ENCODE measurements at places on chromosomes 7 and 10.

DNA sequence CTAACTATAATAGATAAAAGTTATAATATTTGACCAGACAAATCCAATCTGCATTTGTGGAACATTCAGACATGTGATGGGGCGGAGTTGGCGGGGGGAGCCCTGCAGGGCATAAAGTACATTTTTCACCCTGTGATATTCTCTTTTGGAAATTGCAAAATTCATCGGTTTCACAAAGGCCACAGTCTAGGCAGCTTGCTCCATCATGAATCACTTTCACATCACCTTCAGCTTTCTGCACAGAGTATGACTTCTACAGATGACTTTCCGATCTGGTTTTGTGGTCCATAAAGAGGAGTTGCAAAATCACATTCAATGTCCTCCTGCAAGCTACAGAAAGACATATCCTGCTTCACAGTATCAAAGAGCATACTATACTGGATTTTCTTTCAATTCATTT, 51.4 kb upstream of the APBB1IP start:
- no peak for DNase-seq

DNA sequence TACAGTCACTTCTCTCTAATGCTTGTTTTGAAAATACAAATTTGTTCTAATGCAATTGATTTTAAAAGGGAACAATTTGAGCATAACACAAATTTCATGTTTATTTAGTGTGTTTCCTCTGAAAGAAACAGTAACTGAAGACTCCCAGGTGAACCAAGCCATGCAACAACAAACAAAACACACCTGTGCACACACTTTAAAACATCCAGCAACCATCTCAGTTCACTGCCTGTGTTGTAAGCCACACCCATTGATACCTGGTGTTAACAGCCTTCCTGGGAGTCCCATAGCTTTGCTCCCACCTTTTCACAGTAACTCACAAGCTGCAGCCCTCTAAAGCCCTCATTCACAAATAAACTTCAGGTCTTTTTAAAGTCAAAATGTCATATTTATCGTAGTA, 89.3 kb downstream of the DOCK4 start:
- DNase-seq: no peak

DNA sequence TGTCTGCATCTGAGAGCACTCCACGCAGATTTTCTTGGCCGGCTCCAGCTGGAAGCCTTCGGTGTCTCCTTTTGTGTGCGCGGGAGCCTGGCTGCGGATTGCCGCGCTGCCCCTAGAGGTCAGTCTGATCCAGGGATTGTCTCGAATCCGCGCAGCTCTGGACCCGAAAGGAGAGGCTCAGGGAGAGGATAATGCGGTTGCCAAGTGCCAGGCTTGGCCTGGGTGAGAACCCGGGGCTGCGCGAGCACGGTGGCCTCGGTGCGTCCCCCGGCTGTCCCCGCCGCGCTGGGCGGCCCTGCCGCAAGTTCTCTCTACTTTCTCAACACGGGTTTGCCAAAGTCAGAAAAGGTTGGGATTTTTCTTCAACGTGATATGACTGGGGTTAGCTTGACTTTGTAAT, 140.9 kb downstream of the ADCYAP1R1 start:
- no peak for DNase-seq

DNA sequence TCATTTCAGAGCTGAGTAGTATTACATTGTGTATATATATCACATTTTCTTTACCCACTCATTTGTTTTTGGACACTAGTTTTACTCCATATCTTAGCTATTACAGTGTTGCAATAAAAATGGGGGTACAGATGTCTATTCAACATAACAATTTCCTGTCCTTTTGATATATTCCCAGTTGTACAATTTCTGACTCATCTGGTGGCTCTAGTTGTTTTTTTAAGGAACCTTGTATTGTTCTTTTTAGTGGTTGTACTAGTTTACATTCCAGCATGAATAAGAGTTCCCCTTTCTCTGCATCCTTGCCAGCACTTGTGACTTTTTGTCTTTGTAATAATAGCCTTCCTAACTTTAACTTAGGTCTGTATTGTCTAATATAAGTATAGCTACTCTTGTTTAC, 739.9 kb downstream of the XPNPEP1 start:
- DNase-seq: no peak

- DNase-seq: no peak
These were observed 391.8 kb downstream of the CALN1 start for GRCh38 chr7:72020311-72020710.
